ENCODE measurements at places on chromosomes 7 and 10.
A peak's percentile ranks its signal among the peaks of the same experiment; 100 is the strongest.

DNA sequence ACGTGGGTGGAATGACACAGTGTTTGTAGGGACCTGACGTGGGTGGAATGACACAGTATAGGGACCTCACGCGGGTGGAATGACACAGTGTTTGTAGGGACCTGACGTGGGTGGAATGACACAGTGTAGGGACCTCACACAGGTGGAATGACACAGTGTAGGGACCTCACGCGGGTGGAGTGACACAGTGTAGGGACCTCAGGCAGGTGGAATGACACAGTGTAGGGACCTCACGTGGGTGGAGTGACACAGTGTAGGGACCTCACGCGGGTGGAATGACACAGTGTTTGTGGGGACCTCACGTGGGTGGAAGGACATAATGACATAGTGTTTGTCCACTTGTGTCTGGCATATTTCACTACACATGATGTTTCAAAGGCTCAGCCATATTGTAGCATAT, 19.3 kb downstream of the PPP2R2D start:
- no peak for DNase-seq

- no peak for DNase-seq
These were observed 643 bp downstream of the KAT6B start for GRCh38 chr10:74827045-74827441.

GRCh38 chr7:112058686-112059085, 147.5 kb downstream of the DOCK4 start:
- DNase-seq: no peak

DNA sequence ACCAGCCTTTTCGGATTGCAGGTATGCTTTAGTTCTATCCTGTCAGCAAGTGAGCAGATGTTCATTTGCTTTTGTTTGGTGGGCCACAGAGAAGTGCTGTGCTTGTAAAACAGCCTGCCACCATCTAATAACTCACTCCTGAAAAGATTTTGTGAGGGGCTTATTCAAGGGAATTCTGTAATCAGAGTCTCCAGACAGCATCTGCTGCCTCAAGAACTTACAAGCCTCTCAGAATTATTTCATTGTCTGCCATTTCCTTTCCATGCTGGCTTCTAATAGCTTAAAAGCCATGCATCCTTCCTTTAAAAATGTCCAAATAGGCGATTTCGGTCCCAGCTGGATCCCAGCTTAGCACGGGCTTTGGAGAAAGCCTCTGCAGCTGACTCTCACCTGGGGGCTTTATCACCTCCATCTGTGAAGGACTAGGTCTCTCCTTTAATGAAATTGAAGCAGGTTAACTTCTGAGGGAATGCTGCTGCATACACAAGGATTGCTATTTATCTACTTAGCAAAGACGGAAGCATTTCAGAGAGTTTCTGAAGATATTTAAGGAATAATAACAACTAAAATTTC, 48.0 kb downstream of the MALRD1 start:
- no peak for DNase-seq

GRCh38 chr7:96637522-96637921, 72.1 kb downstream of the SEM1 start:
- no peak for DNase-seq

DNA sequence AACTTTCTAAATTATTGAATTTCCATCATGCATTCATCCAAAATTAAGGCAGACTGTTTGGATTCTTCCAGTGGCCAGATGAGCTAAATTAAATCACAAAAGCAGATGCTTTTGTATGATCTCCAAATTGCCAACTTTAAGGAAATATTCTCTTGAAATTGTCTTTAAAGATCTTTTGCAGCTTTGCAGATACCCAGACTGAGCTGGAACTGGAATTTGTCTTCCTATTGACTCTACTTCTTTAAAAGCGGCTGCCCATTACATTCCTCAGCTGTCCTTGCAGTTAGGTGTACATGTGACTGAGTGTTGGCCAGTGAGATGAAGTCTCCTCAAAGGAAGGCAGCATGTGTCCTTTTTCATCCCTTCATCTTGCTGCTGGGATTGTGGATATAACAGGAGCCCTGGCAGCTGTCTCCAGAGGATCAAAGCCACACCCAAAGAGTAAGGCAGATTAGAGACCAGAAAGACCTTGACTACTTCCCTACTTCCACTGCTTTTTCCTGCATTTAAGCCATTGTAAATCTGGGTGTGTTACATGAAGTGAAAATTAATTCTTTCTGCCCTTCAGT, 8.2 kb upstream of the CFAP69 start:
- DNase-seq: no peak

DNA sequence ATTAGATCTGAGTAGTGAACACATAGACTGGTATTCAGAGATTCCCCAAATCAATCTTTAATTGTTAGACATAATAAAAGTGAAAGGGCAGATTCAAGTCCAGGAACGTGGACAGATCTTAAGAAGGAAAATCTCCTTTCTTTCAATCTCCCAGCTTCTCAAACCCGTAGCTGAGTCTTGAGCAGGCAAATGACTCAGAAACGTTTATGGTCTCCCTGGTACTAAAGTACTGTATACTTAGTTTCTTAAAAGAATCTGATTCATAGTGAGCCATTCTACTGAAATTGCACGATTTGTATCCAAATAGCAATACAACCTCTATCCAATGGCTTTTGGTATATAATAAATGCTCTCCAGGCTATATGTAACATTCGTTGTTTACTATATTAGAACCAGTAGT, 140.4 kb upstream of the RHEB start:
- DNase-seq: no peak

GRCh38 chr10:111354859-111355258, 278.0 kb downstream of the ADRA2A start:
- DNase-seq: no peak

DNA sequence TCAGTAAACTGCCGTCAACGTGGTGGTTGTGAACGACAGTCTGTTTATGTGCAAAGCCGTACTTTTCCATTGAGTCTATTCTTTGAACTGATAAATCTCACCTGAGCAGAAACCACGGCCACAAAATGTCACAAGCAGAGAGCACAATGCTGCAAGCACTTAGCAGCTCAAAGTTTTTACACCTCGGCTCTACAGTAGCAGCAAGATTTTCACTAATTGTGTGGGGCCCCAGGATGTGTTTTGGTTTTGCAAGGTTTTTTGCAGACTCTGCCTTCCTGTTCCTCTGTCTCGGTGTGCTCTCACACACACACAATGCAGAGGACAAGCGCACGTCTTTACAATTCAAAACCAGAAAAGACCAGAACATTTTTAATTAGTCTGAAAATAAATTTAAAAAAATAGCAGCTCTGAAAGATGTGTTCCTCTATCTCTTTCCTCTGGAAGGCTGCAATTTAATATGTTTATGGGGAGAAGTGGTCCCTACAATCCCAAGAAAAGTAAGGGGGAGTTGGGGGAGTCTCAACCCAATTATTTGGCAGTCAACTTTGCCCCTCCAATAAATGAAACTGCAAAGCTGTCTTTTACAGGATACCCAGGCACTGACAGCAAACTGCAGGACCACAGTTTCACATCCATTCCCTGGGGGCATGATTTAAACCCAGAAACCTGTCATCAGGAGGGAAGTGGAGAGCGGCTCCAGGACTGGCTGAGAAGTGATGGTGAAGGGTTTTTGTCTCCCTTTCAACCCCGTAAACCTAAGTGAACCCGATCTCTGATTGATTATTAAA, 73.8 kb upstream of the SFMBT2 start:
- DNase-seq: no peak

- no peak for DNase-seq
These were observed 27.9 kb downstream of the KAZALD1 start for GRCh38 chr10:101089520-101090299.

GRCh38 chr10:12513775-12514673, 164.7 kb downstream of the CAMK1D start:
- peak; percentile 70 for DNase-seq

DNA sequence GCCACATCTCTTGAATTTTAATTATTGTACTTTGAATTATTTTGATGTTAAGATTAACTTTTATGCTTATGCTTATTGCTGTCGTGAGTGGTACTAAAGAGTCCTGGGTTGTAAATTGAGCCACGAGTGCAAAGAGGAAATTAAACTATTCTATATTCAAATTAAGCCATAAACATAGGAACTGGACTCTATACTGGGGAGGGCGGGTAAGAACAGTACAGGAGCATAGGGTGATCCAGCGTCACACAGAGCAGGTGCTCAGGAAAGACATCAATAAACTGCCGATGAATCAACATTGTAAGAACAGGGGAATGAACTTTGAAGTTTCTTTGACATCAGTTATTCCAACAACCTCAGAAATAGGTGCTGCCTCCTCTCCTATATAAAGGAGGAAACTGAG, 219.6 kb downstream of the CACNB2 start:
- DNase-seq: no peak

GRCh38 chr7:40583667-40584444, 449.1 kb downstream of the SUGCT start:
- no peak for DNase-seq

DNA sequence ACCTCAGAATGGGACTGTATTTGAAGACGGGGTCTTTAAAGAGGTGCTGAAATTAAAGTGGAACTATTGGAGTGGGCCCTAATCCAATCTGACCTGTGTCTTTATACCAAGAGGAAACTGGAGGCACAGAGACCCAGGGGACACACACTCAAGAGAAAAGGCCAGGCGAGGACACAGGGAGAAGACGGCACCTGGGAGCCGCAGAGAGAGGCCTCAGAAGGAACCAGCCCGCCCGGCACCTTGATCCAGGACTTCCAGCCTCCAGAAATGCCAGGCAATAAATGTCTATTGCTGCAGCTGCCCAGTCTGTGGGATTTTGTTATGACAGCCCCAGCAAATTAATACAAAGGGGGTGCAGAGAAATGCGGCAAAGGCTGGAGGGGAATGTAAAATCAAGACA, 10.5 kb downstream of the CARD11 start:
- no peak for DNase-seq

- DNase-seq: no peak
These were observed 971 bp downstream of the AEBP1 start for GRCh38 chr7:44104860-44105771.

GRCh38 chr7:8115547-8116402, 146.2 kb downstream of the ICA1 start:
- no peak for DNase-seq

DNA sequence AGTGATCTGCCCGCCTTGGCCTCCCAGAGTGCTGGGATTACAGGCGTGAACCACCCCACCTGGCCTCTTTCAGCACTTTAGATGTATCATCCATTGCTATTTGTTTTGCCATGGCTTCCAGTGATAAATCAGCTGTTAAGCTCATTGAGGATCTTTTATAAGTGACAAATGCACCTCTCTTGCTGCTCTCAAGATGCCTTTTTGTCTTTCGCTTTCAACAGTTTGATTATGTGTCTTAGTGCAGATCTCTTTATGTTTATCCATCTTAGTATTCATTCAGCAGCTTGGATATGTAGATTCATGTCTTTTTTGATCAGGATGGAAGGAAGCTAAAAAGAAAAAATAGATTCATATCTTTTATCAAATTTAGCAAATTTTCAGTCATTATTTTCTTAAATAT, 105.6 kb downstream of the MAPK8 start:
- DNase-seq: no peak

DNA sequence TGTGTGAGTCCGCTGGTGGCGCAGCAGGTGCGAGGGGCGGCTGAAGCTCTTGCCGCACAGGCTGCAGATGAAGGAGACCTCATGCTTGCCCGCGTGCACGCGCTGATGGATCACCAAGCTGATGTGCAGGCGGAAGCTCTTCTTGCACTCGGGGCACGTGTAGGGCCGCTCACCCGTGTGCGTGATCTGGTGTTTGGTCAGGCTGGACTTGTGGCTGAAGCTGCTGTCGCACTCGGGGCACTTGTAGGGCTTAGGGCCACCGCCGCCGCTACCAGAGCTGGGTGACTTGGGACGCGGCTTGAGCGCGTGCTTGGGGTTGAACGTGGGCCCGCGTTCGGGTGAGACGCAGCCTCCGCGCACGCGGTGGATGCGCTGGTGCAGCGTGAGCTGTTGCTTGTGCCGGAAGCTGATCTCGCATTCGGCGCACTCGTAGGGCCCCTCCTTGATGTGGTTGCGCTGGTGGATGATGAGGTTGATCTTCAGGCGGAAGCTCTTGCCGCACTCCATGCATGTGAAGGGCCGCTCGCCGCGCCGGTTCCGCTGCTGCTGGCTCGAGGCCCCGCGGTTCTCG, 28.7 kb downstream of the ZNF777 start:
- no peak for DNase-seq

GRCh38 chr10:73439055-73439454, 5.7 kb upstream of the MSS51 start:
- DNase-seq: no peak

GRCh38 chr7:93944673-93945072, 23.1 kb downstream of the GNG11 start:
- no peak for DNase-seq

DNA sequence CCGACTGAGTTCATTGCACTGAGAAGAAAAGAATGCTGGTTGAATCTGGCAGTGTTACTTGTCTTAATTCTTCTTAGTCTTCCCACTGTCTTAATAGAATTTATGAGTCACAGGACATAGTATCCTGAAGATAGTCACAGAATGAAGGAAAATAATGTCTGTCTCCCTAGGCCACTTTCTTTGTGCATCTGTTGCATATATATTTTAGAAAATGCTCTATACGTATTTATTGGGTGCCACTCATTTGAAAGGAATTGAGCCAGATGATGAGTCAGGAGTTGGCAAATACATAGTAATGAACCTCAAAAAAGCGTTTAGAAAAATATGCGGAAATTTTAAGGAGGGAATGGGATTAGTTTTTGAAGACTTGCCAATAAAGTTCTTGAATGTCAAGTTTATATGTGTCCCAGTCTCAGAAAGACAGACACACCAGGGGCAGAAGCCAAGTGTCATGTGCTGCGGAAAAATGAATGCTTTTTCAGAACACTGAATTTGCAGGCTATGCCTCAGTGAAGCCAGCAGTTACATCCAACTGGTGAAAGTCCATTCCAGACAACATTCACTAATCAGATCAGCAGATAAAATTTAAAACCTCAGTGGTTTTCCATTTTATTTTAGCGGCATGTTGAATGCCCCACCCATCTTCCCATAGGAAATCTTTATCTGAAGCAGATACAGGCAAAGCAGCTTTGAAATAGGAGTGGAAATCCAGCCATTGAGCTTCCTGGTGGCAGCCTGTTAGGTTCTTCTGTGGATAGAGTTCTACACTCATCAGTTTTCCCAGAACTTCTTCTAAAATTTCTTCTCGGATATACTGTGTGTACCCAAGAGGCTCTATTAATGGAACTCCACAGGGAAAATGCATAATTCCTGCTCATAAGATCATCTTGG, 308.4 kb downstream of the BICC1 start:
- no peak for DNase-seq

DNA sequence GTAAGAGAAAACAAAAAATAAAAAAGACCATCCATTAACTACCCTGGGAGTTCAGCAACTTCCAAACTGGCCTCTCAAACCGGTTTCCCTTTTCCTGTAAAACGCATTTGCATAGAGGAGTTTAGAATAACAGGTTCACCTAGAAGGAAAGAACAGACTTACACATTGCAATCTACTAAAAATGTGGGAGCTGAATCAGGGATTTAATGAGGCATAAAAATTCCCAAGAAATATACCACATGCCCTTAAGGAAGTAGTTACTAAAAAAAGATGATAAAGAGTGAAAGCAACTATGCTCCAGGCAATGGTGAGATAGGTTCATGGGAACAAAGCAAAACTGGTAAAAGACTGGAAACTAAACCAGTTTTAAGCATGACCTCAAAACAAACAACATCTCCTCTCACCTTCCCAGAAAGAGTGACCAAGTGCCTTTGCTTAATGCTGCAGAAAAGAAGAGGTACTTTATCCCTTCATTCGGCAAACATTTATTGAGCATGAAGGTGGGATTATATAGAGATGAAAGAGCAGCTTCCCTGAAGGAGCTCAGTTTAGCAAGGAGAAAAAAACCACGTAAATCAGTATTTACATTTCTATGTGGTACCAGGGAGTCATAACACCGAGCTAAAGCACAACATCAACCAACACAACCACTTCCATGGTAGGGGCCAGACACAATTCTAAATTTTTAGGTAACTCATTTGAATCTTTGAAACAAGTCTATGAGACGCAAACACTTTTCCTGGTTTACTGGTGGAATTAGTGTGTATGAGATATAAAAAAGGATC, 152.8 kb downstream of the SGMS1 start:
- no peak for DNase-seq

Measured in NCI-H2081 (cell line).